ENCODE measurements at places on chromosomes 12 and 14.

GRCh38 chr12:122839907-122840554, 4.8 kb downstream of the HIP1R start:
- no peak for DNase-seq

GRCh38 chr14:52110441-52111086, 41.7 kb upstream of the NID2 start:
- DNase-seq: peak; percentile 70

DNA sequence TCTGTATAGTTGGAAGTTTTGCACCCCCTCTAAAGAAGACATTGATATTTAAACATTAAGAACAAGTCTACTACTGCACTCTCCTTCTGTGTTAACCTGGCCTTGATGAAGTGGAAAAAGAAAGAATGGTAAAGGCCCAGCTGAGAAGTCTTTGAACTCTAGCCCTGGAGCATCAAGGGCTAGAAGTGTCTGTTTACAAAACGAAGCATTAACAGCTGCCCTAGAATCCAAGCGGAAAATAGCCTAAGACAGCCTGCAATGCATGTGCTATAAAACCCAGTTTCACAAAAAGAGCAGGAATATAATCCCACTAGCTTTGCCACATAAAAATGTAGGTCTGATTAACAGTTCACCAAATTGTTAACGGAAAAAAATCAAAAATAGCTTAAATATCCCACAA, 60.5 kb downstream of the NUMB start:
- DNase-seq: no peak

GRCh38 chr14:54728700-54729527, 162.0 kb downstream of the SAMD4A start:
- DNase-seq: no peak

DNA sequence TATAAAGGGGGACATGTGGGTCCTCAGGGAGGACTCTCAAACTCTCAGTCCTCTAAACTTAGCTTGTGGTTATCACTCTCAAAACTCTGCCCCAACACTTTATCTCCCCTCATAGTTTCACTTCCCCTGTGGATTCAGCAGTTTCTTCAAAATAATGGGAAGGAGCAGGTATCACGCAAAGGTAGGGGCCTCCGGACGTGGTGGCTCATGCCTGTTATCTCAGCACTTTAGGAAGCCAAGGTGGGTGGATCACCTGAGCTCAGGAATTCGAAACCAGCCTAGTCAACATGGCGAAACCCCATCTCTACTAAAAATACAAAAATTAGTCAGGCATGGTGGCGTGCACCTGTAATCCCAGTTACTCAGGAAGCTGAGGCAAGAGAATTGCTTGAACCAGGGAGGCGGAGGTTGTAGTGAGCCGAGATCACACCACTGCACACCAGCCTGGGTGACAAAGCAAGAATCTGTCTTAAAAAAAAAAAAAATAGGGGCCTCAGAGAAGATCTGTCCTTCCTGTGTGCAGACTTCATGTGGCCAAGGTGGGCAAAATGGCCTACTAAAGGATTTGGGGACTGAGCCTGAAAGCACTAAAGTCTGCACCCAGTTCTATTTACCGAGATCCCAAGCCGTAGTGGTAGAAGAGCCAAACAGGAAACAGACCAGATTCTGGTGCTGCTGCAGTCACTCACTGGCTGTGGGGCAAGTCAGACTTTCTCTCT, 6.4 kb downstream of the ITGB7 start:
- no peak for DNase-seq

GRCh38 chr14:68843471-68844209, 50.8 kb upstream of the ZFP36L1 start:
- DNase-seq: peak; percentile 55

- DNase-seq: no peak
These were observed 34.2 kb downstream of the PTGER2 start for GRCh38 chr14:52348279-52348678.

DNA sequence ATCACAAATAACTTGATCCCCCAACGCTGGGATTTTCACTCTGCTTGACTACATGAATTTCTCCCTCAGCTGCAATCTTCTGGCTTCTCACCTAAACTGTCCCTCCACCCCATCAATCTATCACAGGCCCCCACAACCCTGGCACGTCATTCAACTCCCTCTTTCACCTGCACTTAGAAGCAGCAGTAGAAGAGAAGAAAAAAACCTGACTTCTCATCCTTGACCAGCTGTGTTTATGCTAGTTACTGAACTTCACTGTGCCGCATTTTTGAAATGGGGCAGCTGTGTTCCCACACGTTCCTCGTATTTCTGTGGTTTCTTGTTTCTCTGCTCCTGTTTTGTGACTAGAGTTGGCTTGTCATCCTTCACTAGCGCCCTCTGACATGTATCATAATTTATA, 35.0 kb downstream of the ITPR2 start:
- DNase-seq: peak; percentile 72

DNA sequence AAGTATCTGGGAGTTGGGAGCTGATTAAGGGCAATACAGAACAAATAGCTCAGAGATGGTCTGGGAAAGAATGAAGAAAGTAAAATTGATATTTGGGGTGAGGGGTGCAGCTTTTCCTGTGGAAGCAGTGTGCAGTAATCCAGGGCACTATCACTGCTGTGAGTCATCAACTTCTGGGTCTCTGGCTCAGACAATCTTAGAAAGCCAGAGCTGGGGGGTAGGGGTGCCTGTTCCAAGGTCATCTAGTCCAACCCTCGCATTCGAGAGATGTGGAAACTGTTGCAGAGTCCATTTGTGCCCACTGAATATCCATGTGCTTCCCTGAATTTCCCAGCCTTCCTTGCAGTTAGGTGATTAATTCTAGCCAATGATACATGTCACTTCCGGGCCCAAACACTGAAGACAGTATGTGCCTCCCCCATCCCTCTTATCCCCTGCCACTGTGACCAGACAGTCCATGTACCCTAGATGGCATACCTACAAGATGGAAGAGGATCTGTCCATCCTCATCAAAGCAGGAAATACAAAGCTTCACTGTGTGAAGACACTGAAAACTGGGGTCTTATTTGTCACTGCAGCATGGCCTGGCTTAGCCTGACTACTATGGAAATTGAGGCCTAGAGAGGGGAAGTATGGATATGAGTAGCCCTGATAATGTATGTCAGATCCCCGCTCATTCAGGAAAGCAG, 51.9 kb downstream of the ZFP36L1 start:
- no peak for DNase-seq

GRCh38 chr12:49805409-49805808, 22.8 kb downstream of the NCKAP5L start:
- no peak for DNase-seq

- no peak for DNase-seq
These were observed 189.1 kb upstream of the PELI2 start for GRCh38 chr14:55929136-55929535.

DNA sequence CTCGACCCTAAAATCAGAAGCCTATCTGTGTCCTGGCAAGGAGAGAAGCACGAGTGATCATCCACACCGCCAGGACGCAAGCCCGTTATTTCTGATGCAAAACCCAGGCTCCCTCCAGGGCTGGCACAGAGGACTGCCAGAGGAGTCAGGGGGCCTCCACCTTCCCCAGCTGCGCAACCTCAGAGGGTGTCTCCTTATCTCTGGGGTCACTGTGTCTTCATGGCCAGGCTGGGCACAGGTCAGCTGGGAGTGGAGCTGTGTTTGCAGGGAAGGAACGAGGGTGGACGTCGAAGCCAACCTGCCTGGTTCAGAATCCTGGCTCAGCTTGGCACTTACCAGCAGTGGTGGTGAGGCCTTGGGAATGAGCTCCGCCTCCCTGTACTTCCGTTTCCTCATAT, 12.0 kb upstream of the SERPINA3 start:
- no peak for DNase-seq

DNA sequence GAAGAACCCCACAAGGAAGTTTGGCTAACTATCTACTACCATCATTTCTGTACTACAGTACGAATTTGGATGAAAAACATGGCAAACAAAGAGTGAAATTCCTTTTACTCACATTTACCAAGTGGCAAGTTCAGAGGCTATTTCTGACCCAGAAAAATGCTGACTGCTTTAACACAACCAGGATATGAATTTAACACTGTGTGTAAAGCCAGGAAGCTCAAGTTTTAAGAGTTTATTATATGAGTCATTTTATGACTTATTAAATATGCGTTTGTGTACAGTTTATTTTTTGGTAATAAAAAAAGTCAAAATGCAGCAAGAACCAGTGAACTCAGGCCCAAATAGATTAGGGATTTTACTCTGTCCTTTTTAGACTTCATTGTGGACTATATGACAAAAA, 58.4 kb upstream of the STAC3 start:
- no peak for DNase-seq

DNA sequence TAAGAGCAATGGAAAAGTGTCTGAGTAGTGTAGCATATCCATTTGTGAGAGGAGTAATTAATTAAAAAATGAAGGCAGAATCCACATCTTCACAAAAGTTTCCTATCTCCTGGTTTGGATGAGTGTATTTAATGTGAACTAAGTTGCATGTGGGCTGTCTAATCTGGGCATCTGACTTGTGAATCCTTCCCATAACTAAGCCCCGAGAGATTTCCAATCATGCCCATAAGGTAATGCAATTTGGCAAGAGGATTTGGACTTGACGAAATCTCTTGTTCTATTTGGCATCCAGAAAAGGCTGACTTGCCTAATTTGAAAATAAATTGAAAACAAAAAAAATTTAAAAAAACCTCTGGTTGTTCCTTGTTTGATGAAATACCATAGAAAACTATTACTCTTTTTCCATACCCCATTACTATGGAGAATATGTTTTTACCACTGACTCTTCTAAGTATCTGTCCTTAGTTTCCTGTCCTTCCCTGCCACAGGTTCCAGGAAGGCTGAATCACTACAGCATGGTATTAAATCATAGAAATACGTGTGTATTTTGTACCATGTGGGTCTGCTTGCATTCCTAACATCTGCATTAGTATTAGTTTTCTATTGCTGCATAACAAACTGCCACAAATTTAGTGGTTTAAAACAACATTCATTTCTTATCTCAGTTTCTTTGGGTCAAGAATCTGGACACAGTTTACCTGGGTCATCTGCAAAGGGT, 48.4 kb downstream of the ETV6 start:
- no peak for DNase-seq

- no peak for DNase-seq
These were observed 154.9 kb upstream of the CCND2 start for GRCh38 chr12:4118601-4119156.

Data from kidney glomerular epithelial cell (primary cell).